ENCODE measurements at places on chromosomes 12 and 14. TPM values are rescaled to one million over a fixed set of nuclear protein-coding genes. Genes with fewer than 3 reads are reported as not detected.

The ANO2 gene
- 0.06 TPM for total RNA-seq

The EML5 gene
- 0.21 TPM for total RNA-seq

- no peak overlapping the region for H3K4me3 ChIP-seq
- no peak overlapping the region for H3K27ac ChIP-seq
- no peaks in the 10 kb centered on the region for H3K27me3 ChIP-seq
These were observed 72.0 kb downstream of the CHGA start for GRCh38 chr14:92994942-92995341.

DNA sequence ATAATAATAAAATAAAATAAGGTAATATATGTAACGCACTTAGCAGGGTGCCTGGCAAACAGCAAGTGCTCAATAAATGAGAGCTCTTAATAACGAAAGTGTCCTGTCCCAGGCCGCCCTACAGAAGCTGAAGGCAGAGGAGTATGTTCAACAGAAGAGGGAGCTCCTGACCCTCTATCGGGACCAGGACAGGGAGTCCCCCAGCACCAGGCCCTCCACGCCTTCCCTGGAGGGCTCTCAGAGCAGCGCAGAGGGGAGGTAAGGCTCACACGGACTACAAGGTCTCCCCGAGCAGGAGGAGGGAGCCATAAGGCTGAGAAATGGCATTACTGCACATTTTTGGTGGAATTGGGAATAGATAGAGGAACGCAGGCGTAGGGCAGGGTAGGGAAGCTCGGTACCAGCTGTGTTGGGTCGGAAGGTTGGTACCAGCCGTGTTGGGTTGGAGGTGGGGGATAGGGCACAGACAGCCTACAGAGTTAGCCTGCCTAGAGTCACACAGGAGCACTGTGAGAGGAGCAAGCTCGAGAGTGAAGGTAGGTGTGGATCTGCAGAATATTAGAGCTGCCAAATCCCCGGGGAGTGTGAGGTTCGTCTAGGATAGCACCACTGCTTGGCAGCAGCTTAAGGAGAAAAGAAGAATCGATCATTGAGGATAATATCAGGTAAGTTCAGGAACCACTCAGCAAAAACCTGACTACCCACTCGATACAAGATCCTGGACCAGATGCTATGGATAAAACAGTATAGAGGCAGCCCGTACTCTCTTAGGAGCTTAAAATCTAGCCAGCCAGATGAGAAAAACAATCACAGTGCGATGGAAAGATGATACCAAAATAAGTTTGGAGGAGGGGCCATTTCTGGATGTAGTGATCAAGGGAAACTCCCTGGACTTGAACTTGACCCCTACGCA lies 15.3 kb downstream of the TNFRSF1A start:
- peaks cover 43% of the 10 kb centered on the region for H3K4me1 ChIP-seq
- H3K36me3 ChIP-seq, result peaks cover 46% of the 10 kb centered on the region
- no peak overlapping the region for H3K27ac ChIP-seq
- no peaks in the 10 kb centered on the region for H3K27me3 ChIP-seq
- no peak for DNase-seq
- no peak overlapping the region for H3K4me3 ChIP-seq

- H3K36me3 ChIP-seq, result no peaks in the 10 kb centered on the region
- H3K27ac ChIP-seq, result no peak overlapping the region
- H3K4me1 ChIP-seq, result no peaks in the 10 kb centered on the region
- H3K27me3 ChIP-seq, result no peaks in the 10 kb centered on the region
- no peak overlapping the region for H3K4me3 ChIP-seq
- no peak for DNase-seq
These were observed 194.8 kb downstream of the CAPZA3 start for GRCh38 chr12:18932715-18933114.
